CD4-positive, alpha-beta T cell treated with Interferon gamma for 1 hour (primary cell): ENCODE measurements at places on chromosomes 7 and 10.

GRCh38 chr7:44531421-44532380 is 9.4 kb downstream of the NPC1L1 start:
- no peak for DNase-seq

- DNase-seq = no peak
These were observed 479.3 kb upstream of the CELF2 start for GRCh38 chr10:10538326-10538725.

DNA sequence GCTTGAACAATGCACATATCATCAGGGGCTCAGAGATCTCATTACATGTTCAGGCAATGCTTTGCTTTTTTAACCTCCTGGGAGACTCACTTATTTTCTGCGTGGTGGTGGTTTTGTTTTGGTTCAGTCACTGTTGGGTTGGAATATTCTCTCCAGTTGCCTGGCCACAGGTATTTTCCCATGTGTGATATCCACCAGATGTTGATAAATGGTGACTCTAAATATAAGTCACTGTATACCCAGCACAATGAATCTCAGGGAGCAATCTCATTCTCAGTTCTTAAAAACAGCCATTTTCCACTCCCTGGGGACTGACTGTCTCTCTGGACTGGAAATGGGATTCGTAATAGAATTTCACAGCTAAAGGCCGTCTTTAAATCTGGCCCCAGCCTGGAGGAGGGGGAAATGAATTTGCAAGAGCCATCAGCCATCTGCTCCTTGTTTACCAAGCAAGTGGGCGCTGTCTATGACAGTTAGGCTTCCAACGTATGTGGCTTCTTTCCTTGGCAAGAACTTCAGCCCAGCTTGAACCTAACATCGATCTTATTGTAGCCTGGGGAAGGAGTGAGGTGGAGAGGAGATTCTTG is 1106.2 kb downstream of the NRG3 start:
- DNase-seq = no peak

GRCh38 chr10:101157756-101158458 is 26.8 kb downstream of the TLX1 start:
- DNase-seq = no peak

DNA sequence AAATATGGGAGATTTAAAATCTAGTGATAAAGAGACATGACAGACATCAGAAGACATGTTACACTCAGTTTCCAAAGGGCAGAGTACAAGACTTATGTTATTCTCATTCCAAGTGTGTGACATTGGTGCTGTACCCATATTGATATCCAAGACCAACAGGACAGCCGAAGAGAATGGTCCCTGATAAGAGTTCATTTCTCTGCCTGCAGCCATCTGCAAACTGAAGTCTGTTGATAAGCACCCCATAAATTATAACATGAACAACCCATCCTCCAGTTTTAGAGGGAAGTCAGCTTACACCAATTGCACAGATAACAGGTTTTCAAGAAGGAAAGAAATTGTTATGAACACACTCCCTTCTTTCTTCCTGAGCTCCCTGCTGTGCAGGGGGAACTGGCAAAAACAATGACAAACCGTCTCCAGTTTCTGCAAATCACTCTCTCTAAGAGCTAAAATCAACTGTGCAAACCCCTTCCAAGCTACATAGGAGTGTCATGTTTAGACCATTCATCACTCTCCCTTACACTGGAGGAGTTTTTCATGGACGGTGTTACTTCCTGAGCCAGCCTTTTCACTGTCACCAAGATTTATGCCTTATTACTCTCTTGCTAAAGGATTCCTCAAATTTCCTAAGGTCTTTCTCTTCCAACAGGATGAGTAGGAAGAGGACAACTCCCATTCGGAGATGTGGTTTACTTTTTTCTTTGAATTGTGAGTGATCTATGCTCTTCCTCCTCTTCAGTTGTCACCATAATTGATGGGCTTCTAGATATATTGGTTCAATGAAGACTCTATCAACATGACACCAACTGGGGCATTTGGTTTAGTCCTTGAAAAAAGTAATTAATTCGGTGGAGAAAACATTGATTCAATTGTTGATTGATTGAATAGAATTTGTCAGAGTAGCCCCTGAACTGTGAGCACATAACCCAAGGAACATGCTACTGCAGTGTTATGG is 80.3 kb upstream of the FAM171A1 start:
- no peak for DNase-seq
